ENCODE measurements at places on chromosomes 2 and 18.

- no peak for DNase-seq
Measured at GRCh38 chr2:180385601-180386201, 378.6 kb upstream of the CWC22 start.

- DNase-seq: no peak
Measured at GRCh38 chr18:8719192-8719591, 13.8 kb downstream of the MTCL1 start.

DNA sequence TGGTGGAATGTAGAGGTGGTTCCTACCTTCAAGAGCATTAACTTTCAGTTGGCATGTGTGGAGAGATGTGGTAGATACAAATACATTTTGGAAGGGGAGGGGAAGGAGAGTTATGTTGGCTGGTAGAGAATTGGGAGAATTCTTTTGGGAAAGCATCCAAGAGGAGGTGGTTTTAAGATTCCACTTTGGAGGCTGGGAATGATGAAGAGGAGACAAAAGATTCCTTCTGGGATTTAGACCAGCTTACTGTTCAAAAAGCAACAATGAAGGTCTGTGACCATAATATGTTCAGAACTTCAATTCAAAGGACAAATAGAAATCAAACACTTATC, 120.8 kb upstream of the FOSL2 start:
- no peak for DNase-seq

DNA sequence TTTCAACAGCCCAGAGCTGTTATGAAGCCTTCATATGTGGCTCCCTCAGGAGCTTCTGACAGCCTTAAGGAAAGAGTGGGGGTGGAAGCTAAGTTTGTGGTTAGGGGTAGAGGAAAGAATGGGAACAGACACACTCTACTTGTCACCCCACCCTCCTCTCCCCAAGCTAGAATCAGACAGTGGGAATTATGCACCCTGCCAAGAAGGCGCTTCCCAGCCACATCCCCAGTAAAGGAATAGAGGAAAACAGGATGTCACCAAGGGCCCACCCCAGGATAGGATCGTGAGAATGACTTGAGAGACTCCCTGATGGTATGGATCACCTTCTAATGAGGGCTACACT, 32.4 kb upstream of the EML4 start:
- no peak for DNase-seq

- no peak for DNase-seq
Measured at GRCh38 chr2:233100192-233100998, 40.3 kb downstream of the INPP5D start.

DNA sequence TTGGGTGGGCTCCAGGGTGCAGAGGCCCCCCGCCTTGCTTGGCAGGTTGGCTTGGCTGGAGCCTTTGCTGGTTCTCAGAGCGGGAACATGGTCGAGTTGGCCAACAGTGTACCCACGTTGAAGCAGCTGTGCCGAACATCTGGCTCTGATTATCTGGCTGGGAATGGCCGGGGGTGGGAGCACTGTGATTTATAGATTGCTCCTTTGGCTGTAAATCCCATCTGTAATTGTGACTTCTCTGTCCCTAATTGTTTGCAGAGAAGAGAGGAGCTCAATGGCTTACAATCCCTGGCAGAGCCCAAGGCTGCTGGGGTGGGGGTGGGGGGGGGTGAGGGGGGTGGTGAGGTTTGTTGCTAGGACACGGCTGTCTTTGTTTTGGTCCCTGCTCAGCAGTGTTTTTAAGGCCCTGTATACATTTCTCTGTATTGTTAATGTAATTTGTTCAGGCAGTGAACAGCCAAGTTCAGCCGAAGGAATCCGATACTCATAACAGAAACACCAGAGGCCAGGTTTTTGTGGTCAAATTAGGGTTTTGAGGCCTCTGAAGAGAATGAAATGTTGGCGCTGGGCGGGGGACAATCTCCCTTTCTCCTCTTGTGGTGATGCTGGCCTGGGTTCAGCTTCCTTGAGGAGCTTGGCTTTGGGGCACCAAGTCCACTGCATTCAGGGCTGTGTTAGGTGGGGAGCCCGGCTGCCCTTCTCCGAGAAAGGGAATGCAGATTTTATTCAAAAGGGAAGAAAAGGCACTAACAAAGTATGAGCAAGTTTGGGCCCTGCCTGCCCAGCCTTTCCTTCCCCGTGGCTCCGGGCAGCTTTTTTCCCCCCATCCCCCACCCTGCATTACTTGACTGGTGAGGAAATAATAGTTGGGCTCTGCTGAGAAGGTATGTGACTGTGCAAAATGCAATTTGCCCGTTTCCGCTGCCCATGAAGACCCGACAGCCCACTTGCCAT, 82.5 kb downstream of the TCF7L1 start:
- DNase-seq: no peak

DNA sequence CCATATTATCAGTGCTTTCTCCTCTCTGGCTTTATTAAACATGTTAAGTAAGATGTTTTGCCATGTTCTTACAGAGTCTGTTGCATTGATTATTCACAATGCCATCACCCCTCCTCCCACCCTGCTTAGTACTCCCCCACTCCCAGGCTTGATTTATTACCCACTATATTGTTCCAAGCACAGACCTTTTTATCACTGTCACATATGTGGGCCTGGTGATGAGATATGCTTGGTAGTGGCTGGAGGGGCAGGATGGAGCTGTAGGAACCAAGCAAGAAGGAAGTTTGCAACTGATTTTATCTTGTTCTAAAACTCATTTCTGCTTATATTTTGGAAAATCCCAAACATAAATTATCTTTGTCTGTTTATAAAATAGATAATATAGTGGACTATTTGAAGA, 748.2 kb upstream of the CELF4 start:
- no peak for DNase-seq

GRCh38 chr2:221635949-221636348, 63.8 kb upstream of the EPHA4 start:
- DNase-seq: no peak

- DNase-seq: no peak
Measured at GRCh38 chr18:26089293-26090129, 902 bp downstream of the SS18 start.

DNA sequence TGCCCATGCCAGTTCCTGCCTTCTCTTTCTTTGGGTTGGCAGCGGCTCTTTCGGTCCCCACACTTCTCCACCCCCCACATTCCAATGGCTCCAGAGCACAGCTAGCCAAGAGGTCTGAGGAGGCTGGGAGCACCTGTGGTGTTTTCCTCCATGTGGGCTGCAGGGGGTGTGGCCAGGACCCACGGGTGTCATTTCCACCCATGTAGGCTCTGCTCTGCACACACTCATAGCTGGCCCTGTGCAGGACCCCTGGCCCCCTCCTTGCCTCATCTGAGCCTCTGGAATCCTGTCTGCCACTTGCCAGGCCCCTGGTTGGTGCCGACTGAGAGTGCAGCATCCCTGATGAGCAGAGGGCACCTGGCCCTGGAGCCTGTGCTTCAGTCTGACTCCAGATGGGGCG, 46.3 kb downstream of the DYSF start:
- DNase-seq: no peak

DNA sequence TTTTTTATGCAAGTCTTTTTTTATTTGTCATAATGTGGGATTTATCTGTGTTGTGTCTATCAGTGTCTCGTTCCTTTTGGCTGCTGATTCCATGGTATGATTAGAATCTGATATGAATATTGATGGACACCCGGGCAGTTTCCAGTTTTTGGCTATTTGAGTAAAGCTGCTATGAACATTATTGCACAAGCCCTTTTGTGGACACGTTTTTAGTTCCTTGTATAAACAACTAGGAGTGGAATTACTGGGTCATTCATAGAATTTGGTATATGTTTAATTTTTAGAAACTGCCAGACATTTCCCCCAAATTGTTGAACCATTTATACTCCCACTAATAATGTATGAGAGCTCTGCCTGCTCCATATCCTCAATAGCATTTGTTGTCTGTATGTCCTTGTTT, 26.6 kb downstream of the HK2 start:
- no peak for DNase-seq

- DNase-seq: no peak
Measured at GRCh38 chr2:132633635-132634034, 36.4 kb downstream of the LYPD1 start.

DNA sequence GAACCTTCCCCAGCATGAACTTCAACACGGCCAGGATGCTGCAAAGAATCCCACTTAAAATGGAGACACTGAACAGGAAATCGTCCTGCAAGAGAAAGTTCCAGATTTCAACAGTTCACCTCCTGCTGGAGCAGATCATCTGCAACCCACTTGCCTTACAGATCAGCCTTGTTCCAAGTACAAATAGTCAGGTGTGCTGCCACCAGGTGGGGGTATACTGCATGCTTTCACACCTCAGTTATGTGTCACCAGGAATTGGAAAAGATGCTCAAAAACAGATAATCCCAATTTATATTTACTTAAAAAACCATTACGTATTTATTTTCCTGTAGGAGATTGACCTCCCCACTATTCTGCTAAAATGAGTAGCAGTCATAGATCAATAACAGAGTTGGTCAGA, 212.3 kb downstream of the MGAT5 start:
- no peak for DNase-seq

- DNase-seq: no peak
Measured at GRCh38 chr2:36586672-36587071, 11.3 kb downstream of the FEZ2 start.

- no peak for DNase-seq
Measured at GRCh38 chr2:112614201-112614840, 29.9 kb downstream of the CHCHD5 start.

GRCh38 chr2:60335533-60336237, 217.8 kb downstream of the BCL11A start:
- DNase-seq: no peak

DNA sequence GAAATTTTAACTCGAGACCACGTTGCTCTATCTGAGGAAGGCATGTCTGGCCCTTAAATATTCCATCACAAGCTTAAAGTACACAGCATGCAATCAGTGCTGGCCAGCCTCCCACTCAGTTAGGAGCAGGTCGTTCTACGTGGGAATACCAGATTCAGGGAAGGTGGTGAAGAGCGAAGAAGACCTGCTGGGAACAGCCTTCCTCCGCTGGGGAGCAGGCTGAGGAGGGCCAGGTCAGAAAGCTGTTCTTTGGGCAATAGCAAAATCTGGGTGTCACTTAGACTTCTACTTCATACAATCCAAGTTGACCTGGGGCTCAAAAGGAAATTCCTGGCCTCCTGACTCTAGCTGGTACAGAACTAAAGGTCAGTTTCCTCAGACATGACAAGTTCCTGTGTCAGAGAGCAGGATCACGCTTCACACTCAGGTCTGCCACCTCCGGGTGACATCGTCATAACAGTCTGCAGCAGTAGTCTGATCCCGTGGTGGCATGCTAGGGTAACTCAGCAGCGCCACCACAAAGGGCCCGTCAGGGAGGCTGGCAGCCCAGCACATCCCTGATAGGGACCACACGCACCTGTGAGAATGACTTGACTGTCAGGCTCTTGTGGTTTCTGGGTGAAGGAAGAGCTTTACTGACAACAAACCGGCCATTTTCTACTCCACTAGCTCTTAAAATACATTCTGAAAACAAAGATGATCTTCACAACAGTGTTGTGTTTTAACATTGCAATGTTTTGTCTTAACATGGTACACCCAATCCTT, 35.2 kb upstream of the NAPG start:
- DNase-seq: no peak

DNA sequence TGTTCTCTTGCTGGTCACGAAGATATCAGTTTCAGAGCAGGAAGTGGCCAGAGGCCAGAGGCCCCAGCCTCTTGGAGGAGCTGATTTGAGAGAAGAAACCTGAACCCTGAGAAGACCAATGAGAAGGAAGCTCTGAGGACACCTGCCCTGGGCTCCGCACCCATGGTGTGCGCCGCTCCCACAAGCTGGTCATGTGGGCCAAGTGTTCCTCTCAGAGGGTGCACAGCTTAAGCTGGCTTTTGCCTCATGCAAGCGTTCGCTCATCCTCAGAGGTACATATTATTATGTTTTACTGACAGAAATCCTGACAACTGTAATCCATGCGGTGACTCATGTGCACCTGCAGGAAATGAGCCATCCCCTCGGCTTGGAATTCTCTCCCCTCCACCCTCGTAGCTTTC, 316.1 kb upstream of the MYT1L start:
- no peak for DNase-seq

DNA sequence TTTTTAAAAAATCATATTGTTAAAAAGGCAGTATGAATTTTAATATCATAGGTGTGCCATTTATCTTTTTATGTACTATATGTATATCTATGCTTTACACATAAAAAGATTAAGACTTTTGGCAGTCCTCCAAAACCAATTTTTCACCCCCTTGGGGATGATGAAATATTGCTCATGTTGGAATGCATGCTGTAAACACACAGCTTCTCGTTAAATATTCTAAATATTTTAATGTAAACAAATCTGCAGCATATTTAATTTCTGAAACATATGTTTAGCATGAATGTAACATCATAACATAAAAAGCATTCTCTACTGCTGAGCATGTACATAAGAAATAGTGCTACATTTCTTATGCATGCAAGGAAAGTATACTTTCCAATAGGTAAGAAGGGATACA, 484.3 kb upstream of the LRATD1 start:
- no peak for DNase-seq

DNA sequence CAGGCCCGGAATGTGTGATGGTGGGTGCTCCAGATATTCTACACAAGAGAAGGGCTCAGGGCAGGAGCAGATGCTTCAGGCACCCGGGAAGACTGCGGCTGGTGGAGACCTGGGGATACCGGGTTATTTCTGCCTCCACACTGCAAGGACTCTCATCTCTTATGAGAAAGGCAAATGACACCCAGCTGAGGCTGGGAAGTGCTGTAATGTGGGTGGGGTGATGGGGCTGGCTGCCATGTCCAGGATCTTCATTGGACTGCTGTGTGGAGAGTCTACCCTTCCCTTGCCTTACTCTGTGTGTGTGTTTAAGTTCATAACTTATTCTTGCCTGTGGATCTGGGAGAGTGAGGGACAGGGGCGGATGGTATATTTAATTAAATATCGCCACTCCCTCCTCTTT, 124.1 kb downstream of the KLHL29 start:
- DNase-seq: no peak

DNA sequence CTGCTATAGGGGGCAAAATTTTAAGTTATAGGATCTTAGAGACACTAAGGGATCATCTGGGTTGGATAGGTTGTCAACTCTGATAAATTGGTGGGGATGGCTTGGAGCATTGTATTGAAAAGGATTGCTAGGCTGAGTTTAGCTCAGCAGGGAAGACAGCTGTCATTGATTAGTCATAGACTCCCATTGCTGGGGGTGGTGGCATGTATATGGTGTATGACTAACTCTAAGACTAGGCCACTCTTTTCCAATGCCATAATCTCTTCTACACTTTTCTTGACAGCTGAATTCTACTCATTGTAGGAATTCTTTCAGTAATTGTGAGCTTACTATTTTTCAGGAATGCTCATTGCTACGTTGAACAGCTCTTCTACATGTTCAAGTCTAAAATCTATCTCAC, 81.3 kb upstream of the PELI1 start:
- DNase-seq: no peak
